Uterus (tissue), 4 donors: ENCODE measurements at places on chromosomes 16 and 17. TPM values are rescaled to one million over a fixed set of nuclear protein-coding genes. Genes with fewer than 3 reads are reported as not detected.
A peak's percentile ranks its signal among the peaks of the same experiment; 100 is the strongest.

The CHP2 gene
- not detected for total RNA-seq

The MYH10 gene
- 39.1 TPM for total RNA-seq

DNA sequence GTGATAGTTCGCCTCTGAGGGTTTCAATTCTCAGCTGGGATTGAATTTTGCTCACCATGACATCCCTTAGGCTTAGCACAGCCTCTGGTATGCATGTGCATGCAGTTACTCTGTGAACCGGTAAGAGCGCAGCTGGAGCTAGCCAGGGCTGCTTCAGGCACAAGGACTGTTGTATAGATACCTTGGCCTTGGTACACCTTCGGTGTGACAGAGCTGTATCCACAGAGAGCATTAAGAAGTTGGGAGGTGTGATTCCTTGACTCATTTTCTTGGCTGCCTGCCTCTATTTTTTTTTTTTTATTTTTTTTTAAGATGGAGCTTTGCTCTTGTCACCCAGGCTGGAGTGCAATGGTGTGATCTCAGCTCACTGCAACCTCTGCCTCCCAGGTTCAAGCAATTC lies 2.2 kb upstream of the NUTF2 start:
- no peak for DNase-seq

DNA sequence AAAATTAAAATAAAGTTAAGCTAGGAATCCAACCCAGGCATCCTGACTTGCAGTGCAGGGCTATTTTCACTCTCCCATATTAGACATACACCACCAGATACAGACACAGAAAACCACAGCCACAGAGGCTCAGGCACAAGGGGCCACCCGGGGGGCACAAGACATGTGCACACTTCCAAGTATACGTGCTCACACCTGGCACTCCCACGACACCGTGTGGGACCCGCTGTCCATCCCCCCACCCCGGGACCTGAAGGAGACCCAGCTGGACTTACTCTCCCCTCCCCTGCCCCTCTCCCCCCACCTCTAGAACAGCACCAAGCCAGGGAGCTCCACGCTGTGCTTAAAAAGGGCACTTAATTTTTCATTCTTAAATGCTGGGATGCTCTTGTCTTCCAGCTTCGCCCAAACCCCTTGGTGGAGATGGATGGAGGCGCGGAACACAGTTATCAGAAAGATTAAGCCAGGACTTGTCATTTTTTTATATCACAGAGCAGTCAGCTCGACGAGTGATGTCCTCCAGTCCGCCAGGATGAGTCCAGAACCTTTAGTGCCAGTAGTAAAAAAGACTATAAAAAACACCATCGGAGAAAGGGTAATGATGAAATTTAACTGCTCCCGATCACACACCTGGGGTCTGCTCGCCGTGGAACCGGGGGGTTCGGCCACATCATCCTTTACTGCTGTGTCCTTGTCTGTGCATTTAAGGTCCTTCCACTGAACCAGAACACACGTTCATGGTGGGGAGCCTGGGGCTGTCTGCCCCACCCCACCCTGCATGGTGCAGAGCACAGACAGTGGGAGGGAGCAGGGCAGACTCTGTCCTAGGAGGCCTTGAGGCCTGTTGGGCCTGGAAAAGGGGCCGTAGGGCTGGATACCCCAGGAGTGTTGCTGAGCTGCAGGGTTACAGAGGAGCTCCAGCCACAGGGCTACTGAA lies 73.3 kb upstream of the LHX1 start:
- no peak for DNase-seq

GRCh38 chr17:78343187-78343542 lies 16.7 kb downstream of the SOCS3 start:
- DNase-seq = peak; percentile 81

DNA sequence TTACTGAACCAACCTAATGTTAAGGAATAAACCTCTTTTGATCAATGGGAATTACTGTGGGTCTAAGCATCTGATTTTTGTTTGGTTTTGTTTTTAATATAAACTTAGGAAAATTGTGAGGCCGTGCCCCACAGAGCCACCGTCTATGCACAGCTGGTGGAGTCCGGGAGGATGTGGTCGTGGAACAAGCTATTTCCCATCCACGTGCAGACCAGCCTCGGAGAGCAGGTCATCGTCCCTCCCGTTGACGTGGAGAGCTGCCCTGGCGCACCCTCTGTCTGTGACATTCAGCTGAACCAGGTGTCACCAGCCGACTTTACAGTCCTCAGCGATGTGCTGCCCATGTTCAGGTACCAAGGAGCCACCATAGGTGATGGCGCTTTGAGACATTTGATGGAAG lies 28.4 kb downstream of the PRMT7 start:
- DNase-seq = no peak

DNA sequence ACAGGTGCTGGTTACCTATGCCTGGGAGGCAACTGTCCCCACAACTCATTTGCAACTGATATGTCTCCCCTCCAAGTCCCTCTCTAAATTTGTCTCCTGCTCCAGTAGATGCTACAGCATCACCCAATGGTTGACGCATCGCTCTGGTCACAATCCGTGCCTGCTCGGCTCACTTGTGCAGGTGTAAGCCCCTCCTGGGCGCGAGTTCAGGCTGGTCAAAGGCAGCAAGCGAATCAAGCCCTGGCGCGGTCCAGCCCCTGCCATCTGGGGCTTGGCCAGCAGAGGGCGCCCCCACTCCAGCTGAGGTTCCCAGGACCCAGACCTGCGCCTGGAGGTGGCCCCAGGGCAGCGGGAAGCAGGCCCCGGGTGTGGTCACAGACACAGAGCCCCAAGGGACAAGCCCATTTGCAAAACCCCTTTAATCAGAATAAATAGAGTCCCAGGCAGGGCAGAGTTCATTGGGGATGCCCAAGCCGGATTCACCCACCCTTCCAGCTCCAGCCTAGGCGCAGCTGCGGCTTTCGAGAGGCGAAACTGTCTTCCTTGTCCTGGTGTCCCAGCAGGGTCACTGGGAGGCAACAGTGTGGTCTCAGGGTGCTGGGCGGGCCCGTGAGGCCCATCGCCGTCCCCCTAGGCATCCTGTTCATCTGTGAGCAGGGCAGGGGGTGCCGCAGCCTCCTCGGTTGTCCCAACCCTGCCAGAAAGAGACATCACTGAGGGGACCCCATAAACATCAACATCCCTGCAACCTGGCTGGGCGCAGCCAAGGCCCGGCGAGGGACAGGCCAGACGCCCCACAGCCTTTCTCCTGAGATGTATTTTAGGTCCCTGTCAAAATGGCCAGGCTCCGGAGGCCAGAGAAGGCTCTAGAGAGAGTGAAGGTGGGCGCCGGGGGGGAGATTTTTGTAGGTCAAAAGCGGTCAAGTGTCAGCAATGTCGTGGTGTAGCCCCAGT lies 15.8 kb downstream of the TMC6 start:
- peak; percentile 58 for DNase-seq

GRCh38 chr16:9114112-9114511 lies 22.7 kb downstream of the HAPSTR1 start:
- DNase-seq = no peak

DNA sequence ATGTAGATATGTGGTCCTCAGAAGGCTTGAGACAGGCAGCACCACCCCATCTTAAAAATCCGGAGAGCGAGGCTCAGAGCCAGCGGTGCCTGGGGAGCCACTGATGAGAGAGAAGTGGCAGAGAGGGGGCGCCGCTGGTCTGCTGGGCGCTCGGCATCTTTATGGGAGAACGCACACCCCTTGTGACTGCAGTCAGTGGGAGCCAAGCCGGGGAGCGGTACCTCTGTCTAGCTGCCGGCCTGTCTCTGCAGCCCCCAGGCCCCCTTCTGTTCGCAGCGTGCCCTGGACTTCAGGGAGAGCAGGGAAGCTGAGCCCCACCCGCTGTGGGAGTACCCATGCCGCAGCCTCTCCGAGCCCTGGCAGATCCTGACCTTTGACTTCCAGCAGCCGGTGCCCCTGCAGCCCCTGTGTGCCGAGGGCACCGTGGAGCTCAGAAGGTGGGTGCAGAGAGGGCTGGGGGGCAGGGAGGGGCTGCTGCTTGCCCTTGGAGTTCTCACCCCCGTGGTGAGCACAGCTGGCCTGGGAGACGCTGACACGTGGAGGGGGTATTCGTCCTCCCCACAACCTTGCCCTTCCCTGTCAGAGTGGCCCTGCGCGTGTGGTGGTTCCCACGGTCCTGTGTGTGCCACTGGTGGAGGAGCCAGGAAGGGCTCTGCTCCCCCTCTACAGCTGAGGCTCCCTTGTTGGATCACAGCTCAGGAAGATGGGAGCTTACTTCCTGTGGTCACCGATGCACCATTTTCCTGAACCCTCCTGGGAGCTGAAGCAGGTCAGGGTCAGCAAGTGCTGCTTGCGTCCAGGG lies 44.8 kb downstream of the PRMT7 start:
- no peak for DNase-seq

The OR3A2 gene
- not detected for total RNA-seq

The CRAMP1 gene
- total RNA-seq = 25.5 TPM

GRCh38 chr17:67475161-67475937 lies 98.3 kb downstream of the PITPNC1 start:
- peak; percentile 57 for DNase-seq

DNA sequence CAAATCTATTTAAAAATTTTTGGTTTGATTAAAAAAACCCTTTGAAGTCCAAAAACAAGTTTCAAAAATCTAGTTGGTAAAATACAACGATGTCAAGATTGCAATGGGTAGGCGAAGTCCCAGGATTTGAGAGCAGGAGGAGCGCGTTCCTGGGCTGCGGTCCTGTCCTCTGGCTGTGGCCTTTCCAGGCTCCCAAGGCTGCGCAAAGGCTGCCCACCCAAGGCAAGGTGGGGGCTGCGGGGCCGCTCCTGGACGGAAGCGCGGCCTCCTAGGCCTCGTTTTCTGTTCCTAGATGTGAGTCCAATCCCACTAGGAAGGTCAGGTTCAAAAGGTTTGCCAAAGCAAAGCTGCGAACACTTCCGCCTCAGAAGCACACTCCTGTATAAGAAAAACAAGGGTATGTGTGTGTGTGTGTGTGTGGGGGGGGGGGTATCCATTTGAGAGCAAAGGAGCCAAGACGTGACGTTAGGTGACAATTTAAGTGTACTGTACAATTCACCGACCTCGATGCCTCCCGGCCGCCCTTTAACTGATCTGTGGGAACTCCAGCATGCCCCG lies 9.2 kb downstream of the AHSP start:
- DNase-seq = no peak

GRCh38 chr17:31663576-31663975 lies 195.5 kb downstream of the COPRS start:
- DNase-seq = no peak

The TRPV2 gene
- 16.4 TPM for total RNA-seq

The PRPSAP2 gene
- total RNA-seq = 45.6 TPM

DNA sequence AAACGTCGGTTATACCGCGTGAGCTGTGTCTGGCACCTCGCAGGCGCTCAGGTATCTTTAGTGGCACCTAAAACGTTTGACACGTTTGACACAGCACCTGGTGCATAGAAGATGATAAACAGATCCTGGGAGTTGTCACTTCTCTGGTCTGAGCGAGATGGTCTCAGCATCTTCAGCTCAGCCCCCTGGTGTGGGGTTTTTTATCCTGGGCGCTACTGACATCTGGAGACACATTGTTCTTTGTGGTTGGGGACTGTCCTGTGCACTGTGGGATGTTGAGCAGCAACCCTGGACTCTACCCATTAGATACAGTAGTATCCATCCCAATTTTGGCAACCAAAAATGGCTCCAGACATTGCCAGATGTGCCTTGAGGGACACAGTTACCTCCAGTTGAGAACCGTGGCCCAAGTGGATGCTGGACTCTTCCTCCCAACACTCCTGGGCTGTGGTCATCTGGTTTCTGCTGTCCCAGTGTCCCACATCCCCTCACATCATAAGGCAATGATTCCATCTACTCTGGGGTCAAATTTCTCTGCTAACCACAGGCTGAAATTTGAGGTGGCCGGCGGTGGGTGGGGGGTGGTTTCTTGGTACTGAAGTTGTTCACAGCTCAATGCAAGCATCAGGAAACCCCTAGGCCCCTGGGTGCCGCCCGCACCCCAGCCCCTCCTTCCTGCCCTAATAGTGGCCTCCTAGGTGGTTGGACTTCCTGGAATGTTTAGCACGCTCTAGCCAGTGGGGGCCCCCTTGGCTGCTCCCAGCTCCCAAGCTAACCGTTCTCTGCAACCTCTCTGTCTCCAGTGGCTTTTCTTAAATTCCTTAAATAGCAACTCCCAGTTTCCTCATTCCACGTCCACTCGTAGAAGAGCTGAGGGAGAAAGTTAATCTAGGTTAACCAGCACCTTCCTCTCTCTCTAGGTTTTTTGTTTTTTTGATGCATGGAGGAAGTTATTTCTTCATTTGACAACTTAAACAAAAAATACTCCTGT lies 124.8 kb downstream of the ABCC1 start:
- no peak for DNase-seq

GRCh38 chr16:80081846-80082245 lies 458.9 kb upstream of the DYNLRB2 start:
- no peak for DNase-seq

The CCL3 gene
- not detected for total RNA-seq

DNA sequence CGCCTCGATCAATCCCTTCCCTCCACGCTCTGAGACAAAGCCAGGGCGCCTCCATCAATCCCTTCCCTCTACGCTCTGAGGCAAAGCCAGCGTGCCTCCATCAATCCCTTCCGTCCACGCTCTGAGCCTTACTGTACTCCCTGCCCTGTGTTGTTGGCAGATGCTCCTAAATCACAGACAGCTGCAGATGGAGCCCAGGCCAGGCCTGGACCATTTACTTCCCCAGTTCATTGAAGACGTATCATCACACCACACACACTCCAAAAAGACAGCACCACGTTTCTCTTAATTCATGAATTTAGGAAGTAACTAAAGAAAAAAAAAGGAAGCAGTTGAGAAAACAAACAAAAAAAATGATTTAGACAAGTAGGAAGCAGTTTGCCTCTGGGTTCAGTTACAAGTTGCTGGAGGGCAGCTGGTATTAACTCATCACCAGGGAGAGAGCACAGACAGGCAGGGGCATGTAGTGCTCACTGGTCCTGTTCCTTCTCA lies 7.4 kb upstream of the CD300LD start:
- DNase-seq = no peak

DNA sequence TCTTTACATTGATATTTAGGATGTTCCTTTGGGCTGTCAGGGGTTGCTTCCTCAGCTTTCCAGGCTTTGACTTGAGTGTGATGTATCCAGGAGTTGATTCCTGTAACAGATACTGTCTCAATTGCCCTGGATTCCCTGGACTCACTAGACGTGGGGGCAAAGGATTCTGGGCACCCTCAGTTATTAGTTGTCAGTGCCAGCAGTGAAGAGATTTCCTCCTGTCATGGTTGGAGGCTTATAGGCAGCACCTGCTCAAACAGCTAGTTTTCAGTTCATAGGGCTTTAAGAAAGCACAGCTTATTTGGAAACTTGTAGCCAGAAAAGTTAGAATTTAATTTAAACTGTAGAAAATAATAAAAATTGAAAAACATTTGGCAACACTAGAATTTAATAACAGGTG lies 9.5 kb upstream of the B4GALNT2 start:
- DNase-seq = no peak

The PTX4 gene
- 0.52 TPM for total RNA-seq

DNA sequence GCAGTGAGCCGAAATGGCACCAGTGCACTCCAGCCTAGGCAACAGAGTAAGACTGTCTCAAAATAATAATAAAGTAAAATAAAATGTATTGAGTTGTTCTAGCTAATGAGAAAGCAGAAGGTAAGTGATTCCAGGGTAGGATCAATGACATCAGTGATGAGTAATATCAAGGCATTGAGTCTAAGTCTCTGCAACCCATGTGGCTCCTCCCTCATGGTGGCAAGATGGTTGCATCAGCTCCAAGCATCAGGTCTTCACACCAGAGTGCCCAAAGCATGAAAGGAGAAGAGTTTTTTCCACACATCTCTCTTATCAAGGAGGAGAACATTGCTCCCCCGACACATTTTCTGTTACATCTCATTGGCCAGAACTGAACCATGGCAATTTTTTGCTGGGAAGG lies 34.8 kb upstream of the GAS7 start:
- no peak for DNase-seq

The PRCD gene
- total RNA-seq = 0.26 TPM

The HOXB2 gene
- 20.9 TPM for total RNA-seq

The FCSK gene
- 65.3 TPM for total RNA-seq
